Hepatic stellate cell (primary cell): ENCODE measurements at places on chromosomes 11 and 22.

DNA sequence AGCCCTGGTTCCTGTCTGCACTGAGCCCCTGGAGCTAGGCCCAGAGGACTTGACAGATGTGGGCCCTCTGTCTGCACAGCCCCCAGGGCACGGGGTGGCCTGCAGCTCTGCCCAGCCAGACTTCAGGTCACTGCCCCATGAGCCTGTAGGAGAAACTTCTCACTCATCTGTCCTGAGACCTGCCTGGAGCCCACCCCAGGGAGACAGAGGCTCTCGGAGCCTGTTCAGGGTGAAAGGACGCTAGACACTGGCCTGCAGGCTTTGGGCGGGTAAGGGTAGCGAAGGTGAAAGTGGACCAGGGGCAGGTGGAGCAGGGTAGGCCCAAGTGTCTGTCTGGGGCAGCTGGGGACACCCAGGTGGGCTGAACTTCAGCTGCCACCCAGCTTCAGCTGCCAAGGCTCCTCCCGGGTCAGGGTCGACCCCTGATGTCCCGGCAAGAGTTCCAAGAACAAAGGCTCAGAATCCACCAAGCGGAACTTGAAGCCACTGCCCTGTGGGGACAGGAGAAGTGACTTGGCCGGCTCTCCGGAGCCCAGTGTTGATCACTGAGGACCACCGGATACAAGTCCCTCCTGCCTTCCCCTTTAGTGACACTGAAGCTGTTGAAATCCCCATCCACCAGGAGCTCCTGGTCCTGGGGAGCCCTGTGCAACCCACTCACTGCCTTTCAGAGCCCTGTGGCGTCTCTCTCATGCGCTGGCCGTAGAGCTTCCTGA, 90.3 kb downstream of the KCNQ1 start:
- no peak for DNase-seq

DNA sequence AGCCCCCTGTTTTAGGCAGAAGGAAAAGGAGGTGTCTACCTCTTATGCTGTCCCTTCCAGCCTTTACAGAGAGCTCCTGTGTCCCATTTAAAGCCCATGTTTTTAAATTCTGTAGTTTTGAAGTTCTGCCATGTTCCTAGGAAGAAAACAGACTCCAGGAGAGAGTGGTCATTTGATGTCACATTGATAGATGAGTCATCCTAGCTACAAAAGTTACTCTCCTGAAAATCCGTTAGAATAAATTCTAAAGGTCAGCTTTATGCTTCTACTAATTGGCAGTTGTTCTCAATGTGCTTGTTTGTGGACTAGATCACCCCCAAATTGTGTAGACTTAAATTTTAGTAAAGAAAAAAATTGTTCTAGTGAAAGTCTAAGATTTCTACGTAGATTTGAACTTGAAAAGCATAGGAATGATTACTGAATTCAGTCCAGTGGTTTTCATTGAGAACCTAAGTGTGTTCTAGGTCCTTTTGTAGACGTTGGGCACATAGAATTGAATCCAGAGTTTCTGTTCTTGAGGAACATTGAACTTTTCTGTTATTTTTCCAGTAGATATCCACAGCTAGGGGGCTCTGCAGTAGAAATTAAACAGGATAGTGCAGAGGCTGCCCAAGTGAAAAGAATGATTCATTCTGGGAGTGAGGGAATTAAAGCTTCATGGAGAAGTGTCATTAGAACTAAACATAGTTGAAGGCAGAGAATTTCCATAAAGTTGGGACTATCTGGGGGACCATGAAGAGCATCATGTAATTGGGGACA, 140.6 kb upstream of the RASSF10 start:
- no peak for DNase-seq

- DNase-seq, result no peak
Observed at GRCh38 chr11:119941171-119941570, 196.7 kb downstream of the TRIM29 start.

DNA sequence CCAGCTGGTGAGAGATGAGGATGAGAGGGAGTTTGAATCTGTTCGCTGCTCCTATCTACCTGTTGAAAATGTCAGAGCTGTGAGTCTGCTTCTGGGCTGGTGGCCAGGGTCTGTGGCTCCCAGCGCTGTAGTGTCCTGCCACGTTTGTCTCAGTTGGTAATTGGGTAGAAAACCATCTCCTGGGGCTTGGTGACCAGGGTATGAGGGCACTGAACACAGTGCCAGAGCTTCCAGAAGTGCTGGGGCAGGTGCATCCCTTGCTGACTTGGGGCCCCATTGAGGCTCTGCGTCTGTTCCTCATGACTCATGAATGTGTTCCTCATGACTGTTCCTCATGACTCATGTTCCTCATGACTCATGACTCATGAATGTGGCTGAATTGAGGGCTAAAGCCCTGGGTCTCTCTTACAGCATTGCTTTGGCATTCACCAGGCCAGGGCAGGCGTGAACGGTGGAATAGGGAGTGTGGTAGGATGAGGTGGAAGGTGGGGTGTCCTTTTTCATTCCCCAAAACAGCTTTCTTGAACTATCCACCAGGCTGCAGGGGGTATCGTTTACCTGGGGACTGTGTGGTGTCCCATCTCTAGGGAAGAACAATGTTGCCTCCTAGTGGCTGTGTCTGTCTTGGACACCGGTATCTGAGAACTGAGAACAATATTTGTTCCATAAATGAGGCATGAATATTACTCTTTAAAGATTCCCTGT, 139.5 kb downstream of the COMMD9 start:
- DNase-seq, result peak; percentile 97

- DNase-seq, result no peak
Observed at GRCh38 chr11:112963368-112963955, 2.2 kb downstream of the NCAM1 start.

DNA sequence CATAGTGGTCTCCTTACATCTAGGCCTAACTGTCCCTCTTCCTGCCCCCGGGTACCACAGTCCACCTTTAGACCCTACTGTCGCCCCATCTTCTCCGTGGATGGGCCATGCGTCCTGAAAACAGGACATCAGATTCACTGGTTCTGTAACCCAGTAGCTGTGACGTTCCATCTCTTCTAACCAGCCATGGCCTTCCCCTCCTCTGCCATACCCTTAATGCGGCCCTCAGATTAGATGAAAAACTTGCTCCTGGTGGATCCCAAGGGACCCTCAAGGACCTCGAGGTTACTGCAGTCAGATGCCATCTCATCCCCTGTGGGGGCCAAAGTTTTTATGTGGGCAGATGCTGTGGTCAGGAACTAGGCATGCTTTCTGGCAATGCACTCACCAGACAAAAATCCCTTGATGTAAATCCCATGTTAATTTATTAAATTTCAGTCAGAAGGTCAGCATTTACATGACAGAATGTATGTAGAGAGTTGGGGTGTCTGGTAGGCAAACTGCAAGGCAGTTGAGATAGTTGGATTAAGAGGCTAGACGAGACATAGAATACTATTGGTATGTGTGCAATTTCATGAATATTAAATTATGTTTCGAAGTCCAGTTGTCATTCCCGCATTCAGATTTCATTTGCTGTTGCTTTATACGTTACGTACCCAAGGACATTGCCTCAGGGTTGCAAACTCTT, 64.3 kb downstream of the WNT11 start:
- DNase-seq, result no peak

GRCh38 chr11:96293598-96294021, 49.4 kb downstream of the MAML2 start:
- DNase-seq, result no peak

GRCh38 chr22:49334449-49334789, 493.3 kb downstream of the BRD1 start:
- DNase-seq, result no peak

GRCh38 chr11:47188259-47188658, 2.0 kb upstream of the PACSIN3 start:
- DNase-seq, result no peak

DNA sequence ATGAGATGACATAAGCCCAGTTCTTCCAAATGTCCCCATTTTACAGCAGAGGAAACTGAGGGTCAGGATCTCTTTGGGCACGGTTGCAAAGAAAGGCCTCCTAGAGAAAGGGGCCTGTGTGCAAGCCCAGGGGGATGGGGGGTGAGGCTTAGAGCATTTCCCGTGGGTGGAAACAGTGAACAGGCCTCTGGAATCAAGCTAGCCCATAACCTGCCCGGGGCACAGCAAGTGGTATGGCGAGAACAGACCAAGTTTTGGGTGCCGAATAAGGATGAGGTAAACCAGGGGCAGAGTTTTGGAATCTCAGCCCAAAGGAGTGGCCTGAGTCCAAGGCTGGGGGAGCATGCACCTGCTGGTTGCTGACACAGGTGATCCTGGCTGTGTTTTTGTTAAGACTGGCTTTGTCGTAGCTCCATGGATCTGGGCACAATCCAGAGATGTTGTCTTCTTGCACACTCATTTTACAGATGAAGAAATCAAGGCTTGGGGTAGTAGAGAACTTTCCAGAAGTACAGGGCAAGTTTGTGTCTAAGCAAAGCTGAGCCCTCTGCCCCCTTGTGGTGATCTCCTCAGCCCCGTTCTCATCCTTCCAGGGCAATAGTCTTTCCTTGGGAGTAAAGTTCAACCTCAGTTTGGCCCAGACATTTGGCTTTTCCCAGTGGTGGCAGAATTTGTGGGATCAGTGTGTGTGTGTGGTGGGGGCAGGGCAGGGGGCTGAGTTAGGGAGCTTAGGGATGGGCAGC, 53.5 kb upstream of the MYEOV start:
- DNase-seq, result peak; percentile 36

DNA sequence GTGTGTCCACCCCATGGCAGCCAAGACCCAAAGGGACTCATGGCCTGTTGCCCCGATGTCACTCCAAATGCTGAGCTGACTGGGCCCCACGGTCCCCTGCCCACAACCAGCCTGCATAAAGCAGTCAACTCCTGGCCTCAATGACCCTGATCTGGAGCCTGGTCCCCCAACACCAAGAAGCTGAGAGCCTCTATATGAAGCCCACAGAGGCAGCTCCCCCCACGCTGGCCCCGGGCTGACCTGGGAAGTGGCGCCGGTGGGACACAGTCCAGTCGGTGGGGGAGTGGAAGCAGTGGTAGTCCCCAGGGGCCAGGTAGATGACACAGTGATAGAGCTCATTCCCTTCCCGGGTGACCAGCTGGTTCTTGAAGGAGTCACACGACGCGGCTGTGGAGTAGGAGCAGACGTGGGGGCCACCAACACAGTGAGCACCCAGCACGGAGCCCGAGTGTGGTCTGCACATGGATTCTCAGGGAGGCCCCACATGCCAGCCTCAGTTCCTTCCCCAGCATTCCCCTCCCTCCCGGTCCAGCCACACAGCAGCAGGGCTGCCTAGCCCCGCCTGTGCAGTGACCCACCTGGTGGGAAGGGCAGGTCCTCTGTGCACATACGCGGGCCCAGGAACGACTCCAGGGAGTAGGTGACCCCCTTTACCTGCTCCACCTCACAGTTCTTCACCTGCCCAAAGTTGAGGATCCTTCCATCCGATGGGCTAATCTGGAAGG, 41.1 kb downstream of the PISD start:
- DNase-seq, result no peak

- DNase-seq, result peak; percentile 77
Observed at GRCh38 chr22:19086896-19087295, 35.3 kb downstream of the DGCR2 start.

DNA sequence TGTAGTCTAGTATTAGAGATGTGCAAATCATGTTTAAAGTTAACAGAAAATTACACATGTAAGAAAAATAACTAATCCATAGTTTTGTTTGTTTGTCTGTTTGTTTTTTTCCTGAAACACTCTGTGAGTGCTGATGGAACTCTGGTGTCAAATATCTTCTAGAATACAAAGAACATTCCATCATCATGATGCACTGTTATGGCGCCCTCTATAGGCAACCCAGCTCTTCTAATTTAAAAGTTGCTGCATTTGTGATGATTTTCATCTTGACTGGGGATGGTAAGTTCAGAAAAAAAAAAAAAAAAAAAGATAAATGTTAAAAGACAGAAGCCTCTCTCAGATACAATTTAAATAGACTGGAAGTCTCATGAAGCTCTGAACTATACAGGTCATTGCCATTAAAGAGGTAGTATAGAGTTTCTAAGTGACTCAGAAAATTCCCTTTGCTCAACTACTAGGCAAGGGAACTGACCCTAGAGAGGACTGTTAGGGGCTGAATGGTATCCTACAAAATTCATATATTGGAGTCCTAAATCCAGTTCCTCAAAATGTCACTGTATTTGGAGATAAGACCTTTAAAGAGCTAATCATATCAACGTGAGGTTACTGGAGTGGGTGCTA, 597.2 kb upstream of the ANO3 start:
- DNase-seq, result no peak

- no peak for DNase-seq
Observed at GRCh38 chr11:111460856-111461255, 51.3 kb downstream of the BTG4 start.
